ENCODE measurements at places on chromosomes 5 and 9.

DNA sequence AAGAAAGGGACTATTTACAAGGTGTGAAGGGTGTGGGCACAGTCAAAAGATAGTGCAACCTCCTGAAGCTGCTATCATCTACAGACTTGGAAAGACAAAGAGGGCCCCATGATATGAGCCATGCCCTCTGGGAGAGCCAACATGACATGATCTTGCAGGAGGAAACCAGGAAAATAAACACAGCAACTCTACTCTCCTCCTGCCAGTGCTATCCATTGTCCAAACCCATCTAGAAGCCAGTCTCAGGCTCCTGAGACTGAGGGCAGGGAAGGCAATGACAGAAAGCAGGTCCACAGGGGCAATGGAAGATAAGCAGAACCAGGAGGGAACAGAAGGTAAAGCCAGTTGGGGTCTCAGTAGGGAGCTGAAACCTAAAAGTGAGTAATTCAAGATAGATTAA is 37.1 kb downstream of the PLPP1 start:
- DNase-seq: no peak

DNA sequence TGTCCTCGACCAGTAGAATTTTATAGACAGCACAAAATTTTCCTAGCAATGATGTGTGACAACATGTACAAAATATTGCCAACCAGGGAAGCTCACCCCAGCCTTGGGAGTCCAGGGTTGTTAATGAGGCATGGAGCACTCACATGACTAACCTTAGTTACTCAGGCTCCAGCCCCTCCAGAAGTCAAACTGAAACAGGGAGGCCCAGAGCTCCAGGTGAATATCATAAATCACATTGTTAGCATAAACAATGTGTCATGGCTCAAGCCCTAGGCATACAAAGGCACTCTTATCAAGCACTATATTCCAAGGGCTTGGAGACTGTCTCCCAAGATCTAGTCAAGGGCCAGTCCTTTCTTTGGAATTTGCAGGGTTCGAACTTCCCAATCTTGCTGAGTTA is 44.4 kb downstream of the TNFAIP8 start:
- DNase-seq: peak; percentile 84

DNA sequence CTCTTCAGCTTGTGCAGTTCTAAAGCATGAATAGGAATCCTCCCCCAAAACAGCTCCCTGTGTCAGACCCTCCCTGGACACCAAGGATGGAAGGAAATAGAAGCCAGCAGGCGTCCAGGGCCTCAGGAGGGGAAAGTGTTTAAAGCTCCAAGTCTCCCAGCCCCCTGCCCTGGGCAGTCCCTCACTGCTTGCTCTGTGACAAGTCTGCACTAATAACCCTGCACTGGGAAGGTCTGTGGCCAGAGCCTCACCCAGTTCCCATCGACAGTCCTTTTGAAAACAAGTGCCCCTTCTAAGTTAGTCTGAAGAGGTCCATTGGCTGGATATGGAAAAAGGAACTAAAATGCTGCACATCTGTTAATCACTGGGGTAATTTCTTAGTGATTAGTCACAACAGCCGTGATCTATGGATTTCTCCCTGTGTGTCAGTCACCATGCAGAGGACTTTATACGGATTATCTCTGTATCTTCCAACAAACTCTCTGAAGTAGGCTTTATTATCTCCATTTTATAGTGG is 195.3 kb downstream of the FBXL7 start:
- no peak for DNase-seq

GRCh38 chr9:37432020-37432419 is 9.5 kb downstream of the GRHPR start:
- DNase-seq: no peak

GRCh38 chr5:76709762-76710161 is 6.2 kb upstream of the F2R start:
- no peak for DNase-seq

DNA sequence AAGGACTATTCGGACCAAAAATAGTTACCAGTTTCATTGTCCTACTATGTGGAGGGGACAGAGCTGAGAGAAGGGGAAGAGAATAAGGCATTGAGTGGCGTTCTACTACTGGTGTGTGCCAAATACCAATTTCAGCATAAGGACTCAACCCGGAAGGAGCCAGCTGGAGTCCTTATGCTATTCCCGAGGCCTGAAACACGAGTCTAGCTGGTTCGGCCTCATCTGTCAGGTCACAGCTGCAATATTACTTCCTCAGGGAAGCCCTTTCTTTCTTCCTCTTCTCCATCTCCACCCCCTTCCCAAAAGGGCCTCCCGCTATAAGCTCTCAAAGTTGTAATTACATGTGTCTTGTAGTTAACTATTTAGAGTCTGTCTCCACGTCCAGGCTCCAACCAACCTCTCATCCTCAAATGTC is 20.5 kb upstream of the FER start:
- no peak for DNase-seq

DNA sequence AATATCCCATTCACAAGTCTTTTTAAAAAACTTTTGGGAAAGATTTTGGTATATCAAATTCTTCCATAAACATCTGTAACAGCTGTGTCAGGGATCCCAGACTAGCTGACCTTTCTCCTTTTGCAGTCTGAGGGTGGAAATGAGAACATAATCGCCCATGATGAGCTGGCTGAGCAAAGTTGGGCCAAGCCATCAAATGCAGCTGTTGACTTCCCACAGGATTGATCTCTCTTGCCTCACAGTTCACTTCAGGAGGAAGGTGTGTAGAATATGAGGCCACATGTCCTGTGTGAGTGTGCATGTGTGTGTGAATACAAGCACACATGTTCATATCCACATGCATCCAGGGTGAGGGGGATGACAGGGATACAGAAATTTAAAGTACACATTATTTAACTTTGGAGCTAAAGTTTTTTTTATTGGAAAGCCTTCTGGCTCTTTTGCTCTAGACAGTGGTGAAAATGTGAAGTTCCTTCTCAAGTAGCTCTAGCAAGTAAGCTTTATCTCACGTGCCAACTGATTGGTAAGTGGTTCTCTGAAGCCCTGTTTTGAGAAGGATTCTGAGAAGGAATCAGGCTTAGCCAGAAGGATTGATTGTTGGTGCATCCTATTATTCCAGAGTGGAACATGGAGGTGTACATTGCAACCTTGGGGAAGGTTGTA is 468.8 kb upstream of the DMAC1 start:
- no peak for DNase-seq

DNA sequence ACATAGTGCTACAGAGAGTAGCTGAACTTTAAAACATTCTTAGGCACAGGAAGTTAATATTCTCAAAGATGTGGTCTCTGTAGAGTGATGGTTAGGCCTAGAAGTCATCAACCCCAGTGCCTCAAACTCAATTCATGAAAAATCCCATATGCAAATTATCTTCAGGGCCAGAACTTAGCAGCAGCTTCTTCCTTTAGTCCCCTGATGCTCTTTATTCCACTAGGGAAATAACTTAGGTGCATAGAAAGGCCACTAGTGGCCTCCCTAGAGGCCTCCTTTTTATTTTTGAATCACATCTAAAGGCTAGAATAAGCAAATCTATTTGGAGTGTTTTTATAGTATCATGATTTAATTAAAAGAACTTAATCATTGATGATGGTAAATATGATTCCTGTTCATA is 88.3 kb downstream of the GIN1 start:
- peak; percentile 17 for DNase-seq

GRCh38 chr5:74116266-74116665 is 490.3 kb downstream of the ARHGEF28 start:
- no peak for DNase-seq

DNA sequence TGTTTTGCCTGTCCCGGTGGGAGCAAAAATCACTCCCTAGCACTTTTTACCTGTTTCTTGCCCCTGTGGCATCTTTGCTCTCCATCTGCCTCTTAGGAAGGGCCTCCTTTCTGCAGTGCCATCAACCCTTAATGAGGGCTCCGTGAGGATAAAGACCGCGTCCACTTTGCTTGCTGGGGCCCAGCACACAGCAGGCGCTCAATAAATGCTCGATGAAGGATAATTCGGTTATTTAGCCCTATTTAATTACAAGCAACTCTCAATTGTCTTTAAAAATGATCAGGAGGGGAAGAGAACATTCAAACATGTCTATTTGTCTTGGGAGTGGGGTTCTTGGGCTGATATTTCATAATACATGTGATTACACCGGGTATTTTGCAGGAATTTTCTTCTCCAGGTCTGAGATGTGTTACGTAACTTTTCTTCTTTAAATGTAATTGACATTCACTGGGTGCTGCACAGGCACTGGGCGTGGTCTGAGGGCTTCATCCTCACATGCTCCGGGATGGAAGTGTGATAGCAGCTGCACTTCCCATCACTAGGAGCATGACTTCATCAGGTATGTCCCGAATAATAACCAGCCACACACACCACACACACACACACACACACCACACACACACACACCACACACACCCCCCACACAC is 19.8 kb upstream of the NTNG2 start:
- DNase-seq: no peak

DNA sequence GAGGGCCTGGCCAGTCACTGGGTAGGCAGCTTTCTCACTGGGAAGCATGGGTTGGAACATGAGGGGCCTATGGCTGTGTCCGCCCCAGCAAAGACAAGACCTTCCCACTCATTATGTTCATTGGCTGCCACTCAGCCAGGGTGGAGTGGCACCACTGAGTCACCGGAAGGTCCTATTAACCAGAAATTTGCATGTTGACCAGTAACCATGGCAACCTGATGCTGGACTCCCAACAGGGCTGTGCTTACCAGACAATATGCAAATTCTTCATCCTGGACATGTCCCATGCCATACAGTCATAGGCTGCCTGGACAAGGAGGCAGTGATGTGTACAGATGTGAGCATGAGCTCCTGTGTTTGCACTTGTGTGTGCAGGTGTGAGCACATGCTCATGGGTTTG is 66.7 kb downstream of the PSD2 start:
- no peak for DNase-seq

DNA sequence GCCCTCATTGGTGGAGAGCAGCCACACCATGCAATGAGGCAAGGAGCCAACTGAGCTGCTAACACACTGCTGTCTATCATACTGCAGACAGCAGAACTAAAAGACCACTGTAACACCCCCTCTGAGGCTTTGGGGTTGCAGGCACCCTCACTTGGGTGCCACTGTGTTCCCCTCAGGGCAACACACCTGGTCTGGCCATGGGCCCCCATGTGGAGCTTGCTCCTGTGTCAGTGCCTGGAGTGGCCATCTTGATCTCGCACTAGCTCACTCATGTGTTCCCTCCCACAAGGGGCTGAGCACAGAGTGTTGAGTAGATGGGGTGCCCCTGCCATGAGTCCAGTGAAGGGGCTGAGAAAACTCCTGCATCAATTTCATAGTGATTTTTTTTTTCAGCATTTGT is 532.4 kb upstream of the FTMT start:
- no peak for DNase-seq

GRCh38 chr5:93062548-93062947 is 518.5 kb downstream of the NR2F1-AS1 start:
- DNase-seq: no peak

- DNase-seq: no peak
These were observed 13.0 kb downstream of the MED10 start for GRCh38 chr5:6365142-6365976.

GRCh38 chr5:53831496-53831895 is 271.1 kb downstream of the NDUFS4 start:
- DNase-seq: no peak

DNA sequence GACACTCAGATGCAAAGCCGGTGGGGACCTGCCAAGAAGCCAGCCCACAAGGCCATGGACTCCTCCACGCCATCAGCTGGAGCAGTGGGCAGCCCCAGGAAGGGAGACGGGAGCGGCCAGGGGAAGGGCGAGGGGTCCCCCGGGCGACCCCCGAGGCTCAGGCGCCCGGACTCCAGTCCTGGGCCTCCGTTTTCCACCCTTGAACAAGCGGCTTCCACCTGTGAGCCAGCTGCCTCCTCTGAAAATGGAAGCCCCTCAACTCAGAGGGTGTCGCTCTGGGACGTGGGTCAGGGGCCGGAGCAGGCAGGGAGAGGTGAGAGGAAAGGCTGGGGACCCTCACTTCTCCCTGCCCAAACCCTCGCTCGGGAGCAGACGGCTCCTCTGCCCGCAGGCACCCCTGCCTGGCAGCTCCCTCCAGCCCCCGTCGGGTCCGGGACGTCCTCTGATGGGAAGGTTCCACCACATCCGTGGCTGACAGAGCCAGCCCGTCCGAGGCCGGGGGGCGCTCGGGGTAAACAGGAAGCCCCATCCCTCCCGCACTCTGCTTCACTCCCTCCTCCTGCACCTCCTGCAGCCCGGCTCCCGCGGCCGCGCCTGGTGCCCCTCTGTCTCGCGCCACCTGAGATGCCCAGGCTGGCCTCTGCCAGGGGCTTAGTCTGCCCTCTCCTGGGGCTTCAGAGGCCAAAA is 3.7 kb upstream of the EGFL7 start:
- no peak for DNase-seq

DNA sequence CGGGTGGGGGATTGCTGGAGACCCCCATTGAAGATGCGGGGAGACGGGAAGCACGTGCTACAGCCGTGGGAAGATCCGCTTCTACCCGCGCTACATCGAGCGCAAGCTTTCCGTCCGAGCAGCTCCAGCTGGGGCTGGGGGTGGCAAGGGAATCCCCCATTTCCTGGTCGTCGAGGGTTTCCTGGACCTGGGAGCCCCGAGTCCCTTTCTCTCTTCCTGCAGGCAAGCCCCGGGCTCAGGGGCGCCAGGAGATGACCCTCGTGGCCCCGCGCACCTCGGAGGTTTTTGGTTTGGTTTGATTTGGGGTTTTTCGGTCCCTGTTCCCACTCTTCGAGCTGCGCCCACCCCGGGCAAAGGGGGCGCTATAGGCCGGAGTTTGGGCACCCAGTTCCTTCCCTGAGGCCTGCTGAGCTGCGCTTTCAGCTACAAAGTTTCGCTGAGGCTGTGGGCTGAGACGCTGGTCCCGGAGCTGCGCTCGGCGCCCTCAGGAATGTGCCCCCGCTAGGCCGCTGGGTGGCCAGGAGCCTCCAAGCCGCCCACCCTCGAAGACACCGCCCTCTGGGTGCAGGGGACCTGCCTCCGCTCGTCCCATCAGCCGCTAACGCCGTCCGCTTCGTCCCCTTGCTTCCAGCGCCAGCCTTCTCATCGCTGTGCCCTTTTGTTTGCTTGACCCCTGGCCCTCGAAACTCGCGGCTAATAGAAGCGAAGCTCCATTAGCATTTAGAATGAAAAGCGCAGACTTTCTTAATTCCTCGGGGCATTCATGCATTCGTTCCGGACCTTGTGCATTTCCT is 2.9 kb downstream of the NR4A3 start:
- DNase-seq: peak; percentile 29

DNA sequence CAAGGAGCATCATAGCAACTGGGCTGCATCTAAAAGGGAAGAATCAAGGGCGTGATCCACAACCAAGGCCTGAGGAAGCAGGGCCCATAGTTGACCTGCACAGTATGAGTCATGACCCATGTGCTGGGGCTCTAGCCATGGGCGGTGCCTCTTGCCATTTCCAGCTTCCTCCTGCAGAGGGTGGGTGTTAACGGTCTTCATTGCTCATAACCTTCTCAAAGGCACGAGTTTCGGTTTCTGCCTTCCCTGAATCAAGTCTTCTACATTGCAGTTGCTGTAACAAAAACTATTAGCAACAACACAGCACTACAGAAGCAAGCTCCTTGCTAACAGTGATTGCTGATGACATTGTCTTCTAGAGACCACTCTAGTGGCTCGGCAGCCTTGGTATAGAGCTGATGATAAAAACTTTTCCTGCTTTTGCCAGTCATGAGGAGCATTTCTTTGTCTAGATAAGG is 66.9 kb downstream of the CTSL start:
- peak; percentile 73 for DNase-seq

GRCh38 chr9:115553060-115553773 is 435.3 kb upstream of the TNC start:
- no peak for DNase-seq

- no peak for DNase-seq
These were observed 11.7 kb downstream of the STC2 start for GRCh38 chr5:173316339-173317020.

- DNase-seq: no peak
These were observed 129.9 kb upstream of the RPS23 start for GRCh38 chr5:82408033-82408432.

Data from ACHN (cell line).